NCI-H510A (cell line): ENCODE measurements at places on chromosomes 2 and 18.

DNA sequence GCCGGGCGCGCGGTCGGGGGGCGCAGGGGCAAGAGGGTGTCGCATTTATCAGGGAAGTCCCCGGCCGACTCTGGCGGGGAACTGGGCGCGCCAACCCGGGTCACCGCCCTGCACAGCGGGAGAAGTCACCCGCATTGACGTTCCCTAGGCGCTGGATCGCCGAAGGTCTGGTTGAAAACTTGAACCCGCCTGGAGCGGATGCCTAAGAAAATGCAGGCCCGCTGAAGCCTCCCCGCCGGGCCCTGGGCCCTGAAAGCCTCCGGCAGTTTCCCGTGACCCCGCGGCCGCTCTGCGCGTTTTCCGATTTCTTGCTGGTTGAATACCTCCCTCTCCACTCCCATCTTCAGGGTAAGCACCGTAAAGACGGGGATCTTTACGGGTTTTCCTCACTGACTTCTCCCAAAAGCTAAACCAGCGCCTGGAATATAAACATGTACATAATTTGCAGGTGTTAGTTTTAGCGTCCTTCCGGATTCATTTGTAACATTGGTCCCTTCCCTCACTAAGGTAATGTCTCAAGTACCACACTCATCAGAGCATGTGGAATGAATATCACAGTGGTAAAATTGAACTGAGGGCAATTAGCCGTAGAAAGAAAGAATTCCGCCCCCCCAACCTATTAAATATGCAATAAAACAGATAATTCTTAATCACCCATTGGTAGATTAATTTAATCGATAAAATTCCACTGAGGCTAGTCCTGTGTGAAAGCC lies 675 bp upstream of the SPIRE1 start:
- peak; percentile 22 for DNase-seq

GRCh38 chr2:156345582-156345981 lies 13.1 kb upstream of the NR4A2 start:
- no peak for DNase-seq

DNA sequence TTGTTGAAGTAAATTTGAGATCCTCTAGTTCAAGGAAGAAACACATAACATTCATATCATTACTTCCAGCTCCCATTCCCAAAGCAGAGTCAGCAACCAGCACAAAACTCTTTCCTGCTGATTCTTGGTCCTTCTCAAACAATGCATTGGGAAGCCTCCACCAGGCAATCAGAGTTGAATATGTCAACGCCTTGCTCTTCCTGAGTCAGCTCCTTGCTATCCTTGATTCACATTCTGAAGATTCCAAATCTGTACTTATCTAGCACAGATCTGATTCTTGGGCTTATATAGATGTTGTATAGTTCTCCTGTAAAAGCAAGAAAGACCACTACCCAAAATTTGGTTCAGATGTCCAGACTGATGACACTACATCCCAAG lies 29.6 kb downstream of the CFAP210 start:
- no peak for DNase-seq

GRCh38 chr2:68559692-68560091 lies 83.7 kb upstream of the PROKR1 start:
- no peak for DNase-seq

DNA sequence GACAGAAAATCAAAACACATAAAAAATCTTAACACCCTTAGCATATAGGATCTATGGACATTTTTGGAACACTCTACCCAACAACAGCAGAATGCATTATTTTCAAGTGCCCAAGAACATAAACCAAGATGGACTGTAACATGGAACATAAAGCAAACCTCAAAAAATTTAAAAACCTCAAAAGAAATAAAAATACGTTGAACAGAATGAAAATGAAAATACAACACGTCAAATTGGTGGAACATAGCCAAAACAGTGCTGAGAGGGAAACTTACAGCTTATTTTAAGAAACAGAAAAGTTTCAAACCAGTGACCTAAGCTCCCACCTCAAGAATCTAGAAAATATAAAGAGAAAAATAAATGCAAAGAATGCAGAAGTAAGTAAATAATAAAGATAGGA lies 58.3 kb upstream of the BCL2L11 start:
- no peak for DNase-seq

DNA sequence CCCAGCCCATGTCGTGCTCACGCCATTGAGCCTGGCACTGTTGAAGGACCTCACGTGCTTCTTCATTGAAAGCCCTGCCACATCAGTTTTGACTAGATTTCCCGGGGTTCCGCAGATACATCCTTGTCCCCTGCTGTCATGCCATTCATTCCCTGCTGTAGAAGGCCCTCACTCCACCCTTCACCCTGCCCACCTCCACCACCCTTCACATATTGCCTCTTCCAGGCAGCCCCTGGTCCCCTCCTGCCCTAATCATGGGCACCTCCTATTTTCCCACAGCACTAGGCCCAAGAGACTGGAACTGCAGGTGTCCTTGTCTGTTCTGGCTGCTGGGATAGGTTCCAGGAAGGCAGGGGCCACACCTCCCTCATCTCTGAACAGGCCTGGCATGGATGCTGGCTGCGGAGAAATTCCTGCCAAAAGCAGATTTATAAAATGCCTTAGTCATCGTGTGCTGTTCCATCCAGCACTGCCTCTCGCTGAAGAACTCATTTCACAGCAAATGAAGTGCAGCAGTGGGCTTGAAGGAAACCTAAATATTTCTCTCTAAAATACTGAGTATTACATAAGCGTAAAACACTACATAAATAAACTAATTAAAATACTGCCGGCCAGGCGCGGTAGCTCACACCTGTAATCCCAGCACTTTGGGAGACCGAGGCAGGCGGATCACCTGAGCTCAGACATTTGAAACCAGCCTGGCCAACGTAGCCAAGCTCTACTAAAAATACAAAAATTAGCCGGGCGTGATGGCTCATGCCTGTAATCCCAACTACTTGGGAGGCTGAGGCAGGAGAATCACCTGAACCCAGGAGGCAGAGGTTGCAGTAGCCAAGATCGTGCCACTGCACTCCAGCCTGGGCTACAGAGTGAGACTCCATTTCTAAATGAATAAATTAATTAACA lies 38.4 kb downstream of the EIF4E2 start:
- DNase-seq: no peak

DNA sequence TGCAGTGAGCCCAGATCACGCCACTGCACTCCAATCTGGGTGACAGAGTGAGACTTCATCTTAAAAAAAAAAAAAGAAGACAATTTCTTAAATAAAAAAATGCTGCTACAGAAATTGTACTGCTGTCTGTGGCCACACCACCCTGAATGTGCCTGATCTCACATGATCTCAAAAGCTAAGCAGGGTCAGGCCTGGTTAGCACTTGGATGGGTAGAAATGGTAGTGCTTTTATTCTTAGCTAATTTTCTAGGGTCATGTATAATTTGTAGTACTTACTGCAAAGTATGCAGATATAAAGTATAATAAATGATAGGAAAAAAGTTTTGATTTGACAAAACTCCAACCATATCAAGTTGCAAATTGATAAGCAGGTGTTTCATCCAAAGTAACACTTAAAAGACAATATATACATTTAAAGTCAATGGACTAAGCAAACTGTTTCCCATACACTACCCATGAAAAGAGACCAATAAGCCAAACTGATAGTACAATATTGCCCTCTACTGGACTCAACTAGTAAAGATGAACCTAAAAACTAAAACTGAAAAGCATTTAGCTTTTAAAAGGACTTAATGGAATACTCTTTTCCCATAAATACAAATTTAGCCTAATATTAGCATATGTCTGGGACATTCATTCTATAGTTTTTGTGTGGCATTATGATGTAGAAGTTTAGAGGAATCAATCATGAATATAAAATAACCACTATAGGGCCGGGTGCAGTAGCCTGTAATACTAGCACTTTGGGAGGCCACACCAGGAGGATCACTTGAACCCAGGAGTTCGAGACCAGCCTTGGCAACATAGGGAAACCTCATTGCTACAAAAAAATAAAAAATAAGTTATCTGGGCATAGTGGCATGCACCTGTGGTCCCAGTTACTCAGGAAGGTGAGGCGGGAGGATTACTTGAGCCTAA lies 18.6 kb upstream of the PEX13 start:
- DNase-seq: no peak

DNA sequence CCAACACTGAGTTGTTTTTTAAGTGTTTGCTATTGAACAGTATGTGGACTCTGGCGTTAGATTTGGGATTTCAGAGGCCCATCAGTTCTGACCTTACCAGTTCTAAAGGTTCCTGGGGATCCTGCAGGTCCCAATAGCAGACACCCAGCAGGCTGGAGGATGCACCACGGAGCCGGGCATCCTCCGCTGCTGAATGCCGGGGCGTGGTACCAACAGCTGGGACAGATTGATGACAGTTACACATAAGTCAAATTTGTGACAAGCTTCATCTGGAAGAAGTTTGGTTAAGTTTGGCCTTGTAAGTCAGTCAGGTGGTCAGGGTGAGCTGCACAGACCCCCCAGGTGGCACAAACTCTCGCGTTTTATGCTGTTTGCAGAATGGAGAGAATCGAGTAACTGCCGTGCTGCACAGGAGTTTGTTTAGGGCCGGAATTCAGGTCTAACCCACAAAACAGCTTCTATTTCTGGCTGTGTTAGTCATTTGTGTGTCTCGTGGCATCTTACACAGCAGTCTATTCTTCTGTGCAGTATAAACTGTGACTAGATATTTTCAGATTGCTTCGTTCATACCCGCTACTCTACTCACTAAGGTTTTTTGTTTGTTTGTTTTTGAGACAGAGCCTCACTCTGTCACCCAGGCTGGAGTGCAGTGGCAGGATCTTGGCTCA lies 19.2 kb downstream of the CTDP1 start:
- no peak for DNase-seq

- DNase-seq: peak; percentile 72
Measured at GRCh38 chr18:77131652-77132368, 773 bp downstream of the MBP start.

DNA sequence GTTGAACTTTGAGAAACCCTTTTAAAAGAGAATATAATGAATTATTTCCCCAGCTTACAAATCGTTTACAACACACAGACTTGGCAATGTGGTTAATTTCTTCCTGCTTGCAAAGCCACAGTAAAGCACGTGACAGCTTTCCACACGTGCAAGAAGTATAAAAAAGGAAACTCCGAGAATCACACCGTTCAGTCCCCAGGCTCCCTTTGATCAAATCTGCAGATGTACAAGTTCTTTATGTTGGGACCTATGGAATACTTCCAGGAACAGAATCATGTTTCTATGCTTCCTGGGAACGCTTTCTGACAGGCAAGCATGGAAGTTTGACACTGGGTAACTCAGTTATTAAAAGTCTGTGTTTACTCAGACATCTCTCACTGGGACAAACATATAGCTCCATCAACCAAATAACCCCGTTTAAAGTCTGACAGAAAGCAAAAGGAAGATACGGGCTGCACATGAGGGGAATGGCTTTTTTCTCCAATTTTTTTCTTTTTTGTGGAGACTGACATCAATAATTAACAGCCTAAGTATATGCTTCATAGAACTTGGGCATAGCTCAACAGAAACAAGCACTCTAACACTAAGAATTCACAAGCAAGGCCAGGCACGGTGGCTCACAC lies 134.8 kb downstream of the EIPR1 start:
- no peak for DNase-seq

GRCh38 chr2:229133155-229133772 lies 137.8 kb downstream of the PID1 start:
- DNase-seq: peak; percentile 7

DNA sequence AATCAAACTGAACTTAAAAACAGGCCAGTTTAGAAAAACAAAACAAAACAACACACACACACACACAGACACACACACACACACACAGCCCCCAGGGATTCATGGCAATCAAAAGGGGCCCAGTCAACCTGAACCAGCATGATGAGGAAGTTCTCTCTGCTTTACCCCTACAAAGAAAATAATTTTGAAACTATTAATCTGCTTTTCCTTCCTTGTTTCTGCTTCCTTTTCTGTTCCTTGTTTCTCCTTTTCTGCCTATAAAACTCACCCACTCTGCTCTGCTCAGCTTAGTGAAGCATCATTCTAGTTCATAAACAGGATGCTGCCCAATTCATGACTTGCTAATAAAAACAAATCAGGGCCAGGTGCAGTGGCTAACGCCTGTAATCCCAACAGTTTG lies 203.1 kb downstream of the RAB3GAP1 start:
- no peak for DNase-seq

DNA sequence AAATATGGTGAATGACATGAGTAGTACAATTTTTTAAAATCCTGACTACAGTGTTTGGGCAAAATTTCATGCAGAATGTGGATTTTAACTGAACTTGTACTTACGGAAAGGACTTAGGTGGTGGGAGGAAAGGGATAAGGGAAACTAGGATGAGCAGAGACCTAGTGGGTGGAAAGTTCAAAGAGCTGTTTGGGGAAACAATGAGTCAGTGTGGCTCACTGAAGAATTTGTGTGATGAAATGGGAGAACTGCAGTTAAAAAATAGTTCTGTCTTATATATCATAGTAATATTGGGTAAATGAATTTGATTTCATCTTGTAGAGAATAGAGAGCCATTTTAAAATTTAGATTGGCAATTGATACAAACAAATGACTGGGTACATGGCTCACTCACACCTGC lies 220.1 kb upstream of the CTAGE1 start:
- no peak for DNase-seq
